GM04503 (cell line): ENCODE measurements at places on chromosomes 12 and 14.

DNA sequence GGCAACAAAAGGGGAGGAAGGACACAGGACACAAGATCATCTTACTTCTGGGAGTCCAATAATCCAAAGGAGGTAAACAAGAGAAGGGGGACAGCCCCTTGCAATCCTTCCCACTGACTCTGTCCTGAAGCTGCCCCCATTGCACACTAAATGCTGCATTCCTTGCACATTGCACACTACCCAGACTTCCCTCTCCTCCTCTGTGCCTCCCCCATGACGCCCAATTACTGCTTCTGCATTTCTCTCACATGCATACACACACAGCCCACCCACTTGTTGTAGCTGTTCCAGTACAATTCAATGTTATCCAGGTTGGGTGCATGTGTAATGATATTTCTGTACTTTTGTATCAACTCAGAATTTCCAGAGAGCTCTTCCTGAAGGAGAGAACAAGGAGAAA, 5.5 kb downstream of the NDRG2 start:
- no peak for DNase-seq

DNA sequence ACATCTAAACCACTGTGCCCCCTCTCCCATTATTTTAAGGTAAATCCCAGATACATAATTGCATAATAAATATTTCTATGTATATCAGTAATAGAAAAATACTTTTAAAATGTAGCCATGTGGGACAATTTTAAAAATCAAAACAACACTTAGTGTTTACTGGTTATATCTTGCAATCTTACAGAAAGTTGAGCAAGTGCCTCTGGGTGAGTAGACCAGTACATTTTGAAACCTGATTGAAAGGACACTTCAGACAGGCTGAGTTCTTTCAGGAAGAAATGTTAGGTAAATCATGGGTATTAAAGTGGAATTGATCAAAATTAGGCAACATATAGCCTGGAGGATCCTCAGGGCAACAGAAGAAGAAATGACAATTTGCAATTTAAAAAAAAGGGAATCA, 7.2 kb downstream of the SLC38A4 start:
- DNase-seq, result no peak

- DNase-seq, result no peak
Observed at GRCh38 chr12:25328072-25328712, 77.5 kb upstream of the KRAS start.

GRCh38 chr12:80979816-80980215, 42.1 kb upstream of the LIN7A start:
- DNase-seq, result no peak

- DNase-seq, result no peak
Observed at GRCh38 chr12:32535288-32535999, 136.1 kb downstream of the FGD4 start.

DNA sequence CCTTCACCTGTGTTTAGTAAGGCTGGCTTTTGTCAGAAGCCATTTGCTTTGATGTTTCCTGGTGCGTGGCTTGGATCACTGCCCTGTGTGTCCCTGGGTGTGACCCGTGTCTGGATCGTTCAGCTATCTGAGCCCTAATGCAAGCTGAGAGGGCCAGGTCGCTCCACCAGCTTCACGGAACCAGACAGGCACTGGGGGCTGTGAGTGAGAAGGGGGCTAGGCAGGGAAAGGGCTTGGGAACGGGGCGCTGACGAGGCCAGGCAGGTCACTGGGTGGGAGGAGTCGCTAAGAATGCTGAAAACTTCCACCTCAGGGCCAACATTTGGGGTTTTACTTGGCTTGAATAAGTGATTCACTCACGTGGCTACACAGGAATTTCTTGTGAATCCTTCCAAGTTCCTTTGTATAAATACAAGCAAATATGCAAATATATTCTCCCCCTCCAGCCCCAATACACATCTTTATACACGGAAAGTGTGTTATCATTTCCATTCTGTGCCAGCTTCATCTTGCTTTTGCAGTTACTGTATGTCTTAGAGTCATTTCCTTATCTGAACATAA, 24.2 kb upstream of the MMP17 start:
- DNase-seq, result peak; percentile 17

GRCh38 chr14:105335735-105336476, 21.4 kb downstream of the PACS2 start:
- no peak for DNase-seq

DNA sequence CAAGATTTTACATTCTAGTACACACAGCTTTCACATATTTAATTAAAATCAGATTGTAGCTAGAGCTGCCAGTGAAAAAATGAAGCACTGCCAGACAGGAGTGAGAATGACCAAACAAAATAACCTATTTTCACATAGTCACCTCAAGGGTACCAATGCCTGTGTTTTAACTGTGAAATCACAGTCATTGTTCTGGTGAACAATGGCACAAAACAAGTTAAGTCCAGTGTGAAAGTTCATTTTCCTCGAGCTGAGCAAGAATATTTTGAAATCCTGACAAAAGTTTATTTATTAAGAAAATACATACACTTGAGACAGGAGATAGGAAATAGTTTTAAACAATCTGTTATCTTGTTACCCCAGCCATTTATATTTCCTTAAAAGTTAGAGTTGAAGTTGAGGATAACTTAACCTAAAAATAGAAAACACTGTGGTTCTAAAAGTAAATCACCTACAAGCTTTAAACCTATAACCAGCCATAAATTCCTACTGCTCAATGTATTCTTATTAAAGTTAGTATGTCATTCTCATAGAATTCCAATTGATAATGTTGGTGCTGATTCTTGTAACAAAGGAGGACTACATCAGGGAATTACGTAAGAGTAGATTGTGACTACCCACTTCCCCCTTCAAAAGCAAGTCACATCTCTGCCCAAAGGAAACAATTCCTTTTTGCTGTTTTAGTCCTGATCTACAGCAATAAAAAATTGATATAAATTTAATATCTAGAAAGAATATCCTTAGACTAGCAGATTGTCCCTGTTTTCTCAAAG, 15.9 kb downstream of the DENND5B start:
- no peak for DNase-seq

DNA sequence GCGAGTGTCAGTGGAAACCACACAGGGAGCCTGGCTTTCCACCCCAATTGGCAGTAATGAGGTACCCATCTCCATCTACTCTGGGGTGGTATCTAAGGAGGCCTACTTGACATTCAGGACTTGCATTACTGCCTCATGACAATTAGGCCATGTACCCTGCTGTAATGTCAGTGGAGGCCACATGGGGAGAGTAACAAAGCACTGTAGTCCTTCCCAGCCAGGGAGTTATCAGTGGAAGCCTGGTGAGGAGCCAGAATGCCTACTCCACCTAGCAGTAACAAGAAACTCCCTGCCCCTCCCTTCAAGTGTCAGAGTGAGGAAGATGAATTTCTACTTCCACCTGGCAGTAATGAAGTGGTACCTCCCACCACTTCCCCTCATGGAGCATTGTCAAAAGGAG, 12.5 kb downstream of the TIMM9 start:
- DNase-seq, result no peak

- DNase-seq, result no peak
Observed at GRCh38 chr12:34401659-34402227, 379.4 kb downstream of the ALG10 start.

- DNase-seq, result no peak
Observed at GRCh38 chr14:71328183-71328582, 420.9 kb downstream of the PCNX1 start.

- DNase-seq, result peak; percentile 61
Observed at GRCh38 chr12:52243856-52244614, 11.0 kb downstream of the KRT7 start.

DNA sequence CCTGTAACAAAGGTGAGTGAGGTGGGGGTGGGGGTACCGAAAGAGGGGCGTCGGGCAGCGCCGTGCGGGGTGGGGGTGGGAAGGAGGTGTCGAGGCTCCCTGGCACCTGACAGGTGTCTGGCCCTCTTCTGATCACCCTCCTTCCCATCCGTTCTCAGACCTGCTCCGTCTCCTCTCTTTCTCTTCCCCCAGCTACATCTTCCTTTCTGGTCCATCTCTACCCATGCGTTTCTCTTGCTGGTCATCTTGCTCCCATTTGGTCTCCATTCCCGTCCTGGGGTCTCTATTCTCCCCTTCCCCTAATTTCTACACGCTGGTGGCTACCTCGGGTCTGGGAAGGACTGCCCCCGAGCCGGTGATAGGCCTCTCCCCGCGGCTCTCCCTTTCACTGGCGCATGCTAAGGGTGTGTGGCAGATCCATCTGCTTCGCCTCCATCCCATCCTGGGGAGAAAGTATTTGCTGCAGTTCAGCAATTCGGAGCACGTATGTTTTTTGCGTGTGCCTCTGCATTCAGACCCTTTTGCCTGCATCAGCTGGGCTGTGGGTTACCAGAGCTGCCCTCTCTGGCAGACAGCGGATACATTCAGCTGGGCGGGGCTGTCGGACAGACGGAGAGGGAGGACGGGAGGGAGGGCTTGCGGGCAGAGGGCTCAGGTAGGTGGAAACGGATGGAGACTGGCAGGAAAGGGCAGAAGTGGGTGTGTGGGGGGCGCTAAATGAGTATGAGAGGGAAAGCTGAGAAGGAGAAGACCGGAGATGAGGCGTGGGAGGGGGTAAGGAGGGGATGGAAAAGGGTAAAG, 730 bp downstream of the CLSTN3 start:
- DNase-seq, result no peak

DNA sequence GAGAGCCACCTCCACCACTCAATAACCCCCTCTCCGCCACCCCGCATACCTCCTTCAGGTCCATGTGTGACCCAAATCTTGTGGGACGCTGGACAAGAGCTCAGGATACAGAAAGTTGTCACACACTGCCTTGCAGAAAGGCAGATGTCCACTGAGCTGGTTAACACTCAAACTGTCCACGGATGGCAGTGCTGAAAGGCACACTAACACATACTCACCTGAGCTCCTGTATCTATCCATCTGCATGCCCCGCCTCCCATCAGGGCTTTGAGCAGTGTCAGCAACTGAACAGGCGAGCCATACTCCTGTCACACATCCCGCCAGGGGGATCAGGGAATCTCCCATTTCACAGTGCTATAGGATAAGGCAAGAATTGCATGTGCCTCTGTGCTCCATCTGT, 642.0 kb downstream of the GALC start:
- DNase-seq, result no peak

GRCh38 chr14:21669284-21669683, 4.3 kb downstream of the OR4E1 start:
- DNase-seq, result no peak

DNA sequence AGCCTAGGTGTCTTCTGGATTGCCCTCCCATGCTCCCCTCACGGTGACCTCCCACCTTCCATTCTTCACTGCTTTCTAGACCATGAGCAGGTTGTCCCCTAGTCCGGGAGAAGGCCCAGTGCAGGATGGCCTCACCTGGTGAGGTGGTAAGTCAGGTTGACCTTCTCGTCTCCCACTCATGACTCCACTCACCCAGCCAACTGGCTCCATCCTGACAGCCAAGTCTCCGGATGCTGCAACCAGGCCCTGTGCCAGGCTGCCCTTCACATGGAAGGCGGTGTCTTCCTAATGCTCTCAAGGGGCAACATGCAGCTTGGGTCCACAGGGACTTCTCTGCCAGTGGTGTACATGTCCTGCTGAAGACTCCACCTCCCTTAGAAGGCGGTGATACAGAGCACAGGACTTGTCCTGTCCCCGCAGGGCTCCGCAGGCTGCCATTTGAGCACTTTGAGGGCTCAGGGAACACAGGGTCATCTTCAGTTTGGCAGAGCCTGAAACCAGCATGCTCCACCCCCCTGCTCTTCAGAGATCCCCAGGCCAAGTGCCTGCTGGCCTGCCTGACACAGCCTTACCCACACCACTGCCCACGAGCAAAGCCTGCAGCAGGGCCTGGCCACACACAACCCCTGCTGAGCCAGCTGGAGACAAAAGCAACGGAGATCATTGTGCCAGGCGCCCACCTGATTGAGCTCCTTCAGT, 25.4 kb downstream of the BATF start:
- DNase-seq, result no peak

- no peak for DNase-seq
Observed at GRCh38 chr12:115942346-115942745, 335.1 kb downstream of the MED13L start.

- no peak for DNase-seq
Observed at GRCh38 chr12:62396750-62397149, 69.9 kb upstream of the MON2 start.

DNA sequence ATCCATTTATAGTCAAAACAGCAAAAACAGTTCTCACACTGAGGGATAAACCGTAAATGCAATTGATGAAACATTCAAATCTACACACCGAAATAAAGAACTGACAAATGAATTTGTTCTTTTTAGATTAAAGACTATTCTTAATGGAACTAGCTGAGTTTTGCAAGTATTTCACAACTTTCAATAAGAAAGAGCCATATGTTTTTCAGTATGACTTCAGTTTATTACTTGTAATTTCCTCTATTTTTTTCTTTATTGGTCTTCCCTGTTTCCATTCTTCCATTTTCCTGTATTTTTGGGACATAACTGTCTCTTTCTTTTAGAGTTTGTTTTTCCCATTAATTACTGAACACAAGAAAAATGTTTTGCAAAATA, 4.3 kb downstream of the BCAT1 start:
- DNase-seq, result no peak

- DNase-seq, result no peak
Observed at GRCh38 chr12:47145188-47145587, 65.4 kb upstream of the AMIGO2 start.

GRCh38 chr12:7158781-7159609, 28.8 kb downstream of the CLSTN3 start:
- no peak for DNase-seq

GRCh38 chr12:9327320-9327719, 119.1 kb upstream of the PZP start:
- no peak for DNase-seq

GRCh38 chr12:130016194-130016593, 112.4 kb upstream of the TMEM132D start:
- DNase-seq, result no peak

- peak; percentile 11 for DNase-seq
Observed at GRCh38 chr12:101670007-101670671, 27.3 kb upstream of the CHPT1 start.

DNA sequence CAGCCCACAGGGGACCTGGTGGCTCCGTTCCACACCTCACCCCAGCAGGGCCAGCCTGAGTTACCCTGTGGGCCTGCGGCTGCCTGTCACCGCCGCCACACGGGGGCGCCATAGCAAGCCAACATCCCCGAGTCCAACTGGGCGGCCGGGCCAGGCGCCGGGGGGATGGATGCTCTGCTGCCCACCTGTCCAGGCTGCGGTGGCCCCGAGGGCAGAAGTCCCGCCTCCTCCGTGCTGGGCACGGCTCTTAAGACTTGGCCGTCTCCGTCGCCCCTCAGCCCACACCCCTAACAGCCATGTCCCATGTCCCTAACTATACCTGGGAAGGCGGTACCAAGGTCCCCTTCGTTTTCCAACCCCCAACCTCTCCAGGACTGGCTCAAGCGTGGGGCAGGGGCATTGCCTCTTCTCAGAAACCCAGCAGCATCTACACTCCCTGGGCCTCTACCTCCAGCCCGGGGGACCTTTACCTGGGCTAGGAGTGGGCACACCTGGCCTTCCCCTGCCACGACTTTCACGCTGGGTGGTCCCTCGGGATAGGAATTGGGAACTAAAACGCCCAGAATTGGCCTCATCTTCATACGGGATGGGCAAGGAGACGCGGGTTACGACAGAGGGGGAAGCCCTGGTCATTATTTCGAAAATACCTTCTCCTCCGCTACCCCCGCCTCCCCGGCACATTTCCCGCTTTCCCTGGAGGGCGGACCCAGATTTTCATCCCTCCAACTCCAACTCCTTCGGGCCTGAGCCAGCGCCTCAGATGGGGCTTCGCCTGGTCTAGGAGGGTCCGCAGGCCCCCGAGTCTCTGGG, 1.1 kb upstream of the CYP46A1 start:
- no peak for DNase-seq

- DNase-seq, result peak; percentile 69
Observed at GRCh38 chr14:103606963-103607668, 21.9 kb upstream of the KLC1 start.

GRCh38 chr14:72420749-72421474, 473.0 kb downstream of the DPF3 start:
- DNase-seq, result no peak
